Right kidney (tissue), 9 donors: ENCODE measurements at places on chromosomes 5 and 9.

DNA sequence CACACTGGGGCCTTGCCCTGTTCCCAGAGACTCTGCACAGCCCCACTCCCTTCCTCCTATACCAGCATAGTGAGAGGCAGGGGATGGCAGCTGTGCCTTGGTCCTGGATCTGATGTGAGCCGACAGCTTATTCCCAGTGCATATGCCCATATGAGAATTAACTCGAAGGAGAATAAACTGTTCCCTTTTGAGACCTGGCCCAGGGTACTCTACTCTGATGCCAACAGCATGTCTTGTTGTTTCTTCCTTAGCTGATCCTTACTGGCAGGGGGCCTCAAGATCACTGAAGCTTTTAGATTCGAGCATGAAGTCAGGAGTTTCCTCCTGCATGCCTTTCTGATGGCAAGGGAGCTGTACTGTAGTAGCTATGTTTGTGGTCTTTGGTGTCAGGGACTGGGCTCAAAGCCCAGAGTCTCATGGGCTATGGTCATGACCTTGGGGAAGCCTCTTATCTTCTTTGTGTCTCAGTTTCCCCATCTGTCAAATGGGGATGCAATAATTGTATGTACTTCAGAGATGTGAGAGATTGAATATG is 57.1 kb downstream of the DOCK2 start:
- DNase-seq, result no peak

GRCh38 chr9:104700306-104700705 is 6.0 kb downstream of the OR13D1 start:
- DNase-seq, result no peak

GRCh38 chr5:126857472-126858410 is 80.8 kb downstream of the LMNB1 start:
- DNase-seq, result no peak

DNA sequence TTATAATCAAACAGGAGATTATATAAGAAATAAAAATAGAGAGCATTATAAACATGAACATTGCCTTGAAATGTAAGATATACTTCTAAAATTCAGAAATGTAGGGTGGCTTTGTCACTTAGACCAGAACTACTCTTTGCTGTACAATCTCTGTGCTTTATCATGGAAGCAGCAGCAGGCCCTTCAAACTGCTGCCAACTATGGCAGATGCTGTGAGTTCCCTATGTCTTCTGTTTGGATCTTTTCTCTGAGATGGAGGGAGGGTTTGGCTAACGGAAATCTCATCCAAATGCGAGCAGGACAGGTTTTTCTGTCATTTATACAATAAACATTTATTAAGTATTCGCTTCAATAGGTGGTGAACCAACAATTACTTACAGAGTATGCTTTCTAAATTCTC is 34.8 kb upstream of the RICTOR start:
- DNase-seq, result no peak

- peak; percentile 61 for DNase-seq
Measured at GRCh38 chr9:96232539-96233241, 69.3 kb downstream of the HSD17B3 start.

DNA sequence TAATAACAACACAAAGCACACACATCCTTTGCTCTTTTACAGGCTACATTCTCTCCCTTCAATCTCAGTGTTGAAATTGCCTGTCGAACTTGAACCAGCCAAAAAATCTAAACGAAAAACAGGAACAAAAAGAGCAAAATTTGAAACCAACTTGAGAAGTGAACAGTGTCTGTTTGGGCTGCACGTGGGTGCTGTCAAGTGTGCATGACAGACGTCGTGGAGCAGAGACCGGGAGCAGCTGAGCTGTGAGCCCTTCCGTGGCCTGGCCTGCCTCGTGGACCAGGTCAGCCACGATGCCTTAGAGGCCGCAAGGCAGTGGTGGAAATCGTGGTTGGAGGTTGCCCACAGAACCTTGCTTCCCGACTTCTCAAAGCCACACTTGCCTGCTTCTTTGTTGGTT is 34.8 kb upstream of the DENND1A start:
- DNase-seq, result no peak

DNA sequence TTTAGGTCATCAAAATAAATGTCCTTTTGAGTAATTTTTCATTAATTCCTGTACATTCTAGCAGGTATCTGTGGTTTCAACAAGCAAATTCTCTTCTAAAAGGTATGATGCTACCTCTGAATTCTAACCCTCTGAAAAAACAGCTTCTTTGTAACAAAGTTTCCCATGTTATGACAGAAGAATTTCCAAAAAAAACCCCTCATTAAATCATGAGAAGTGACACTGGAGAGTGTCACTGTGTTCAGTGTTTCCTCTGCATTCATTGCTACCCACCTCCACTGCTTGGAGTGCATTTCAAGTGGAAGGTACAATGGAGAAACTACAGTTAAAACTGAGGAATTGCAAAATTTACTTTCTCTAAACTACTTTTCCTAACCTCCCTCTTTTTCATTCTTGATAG is 10.1 kb downstream of the CDKN2A start:
- DNase-seq, result no peak

DNA sequence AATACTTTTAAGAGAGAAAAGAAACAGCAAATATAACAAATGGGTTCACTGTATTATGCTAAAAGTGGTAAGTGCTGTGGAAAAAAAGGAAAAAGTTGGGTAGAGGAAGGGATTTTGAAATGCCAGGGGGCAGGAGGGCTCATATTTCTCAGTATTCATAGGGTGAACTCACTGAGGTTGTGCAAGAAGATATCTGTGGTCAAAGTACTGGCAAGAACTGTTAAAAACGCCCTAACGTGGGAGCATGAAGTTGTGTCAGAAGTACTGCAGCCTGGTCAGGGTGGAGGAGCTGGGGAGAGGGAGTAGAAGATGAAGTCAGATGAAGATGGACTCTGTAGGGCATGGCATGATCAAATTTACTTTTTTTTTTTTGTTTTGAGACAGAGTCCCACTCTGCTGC is 31.2 kb upstream of the SLC28A3 start:
- DNase-seq, result no peak

GRCh38 chr5:55554585-55555202 is 19.9 kb upstream of the PLPP1 start:
- no peak for DNase-seq

GRCh38 chr5:79613549-79613948 is 1.3 kb downstream of the TENT2 start:
- peak; percentile 11 for DNase-seq

DNA sequence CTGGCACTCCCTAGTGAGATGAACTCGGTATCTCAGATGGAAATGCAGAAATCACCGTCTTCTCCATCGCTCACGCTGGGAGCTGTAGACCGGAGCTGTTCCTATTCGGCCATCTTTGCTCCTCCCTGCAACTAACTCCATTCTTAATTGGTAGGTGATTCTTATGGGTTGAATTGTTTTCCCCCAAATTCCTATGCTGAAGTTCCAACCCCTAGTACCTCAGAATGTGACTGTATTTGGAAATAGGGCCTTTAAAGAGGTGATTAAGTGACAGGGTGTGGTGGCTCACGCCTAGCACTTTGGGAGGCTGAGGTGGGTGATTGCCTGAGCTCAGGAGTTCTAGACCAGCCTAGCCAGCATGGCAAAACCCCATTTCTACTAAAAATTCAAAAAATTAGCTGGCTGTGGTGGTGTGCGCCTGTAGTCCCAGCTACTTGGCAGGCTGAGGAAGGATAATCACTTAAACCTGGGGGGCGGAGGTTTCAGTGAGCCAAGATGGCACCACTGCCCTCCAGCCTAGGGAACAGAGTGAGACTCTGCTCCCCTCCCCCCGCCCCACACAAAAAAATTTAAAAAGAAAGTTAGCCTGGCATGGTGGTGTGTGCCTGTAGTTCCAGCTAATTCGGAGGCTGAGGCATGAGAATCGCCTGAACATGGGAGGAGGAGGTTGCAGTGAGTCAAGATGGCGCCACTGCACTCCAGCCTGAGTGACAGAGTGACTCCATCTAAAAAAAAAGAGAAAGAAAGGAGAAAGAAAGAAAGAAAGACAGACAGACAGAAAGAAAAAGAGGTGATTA is 25.2 kb upstream of the FOCAD start:
- peak; percentile 31 for DNase-seq

DNA sequence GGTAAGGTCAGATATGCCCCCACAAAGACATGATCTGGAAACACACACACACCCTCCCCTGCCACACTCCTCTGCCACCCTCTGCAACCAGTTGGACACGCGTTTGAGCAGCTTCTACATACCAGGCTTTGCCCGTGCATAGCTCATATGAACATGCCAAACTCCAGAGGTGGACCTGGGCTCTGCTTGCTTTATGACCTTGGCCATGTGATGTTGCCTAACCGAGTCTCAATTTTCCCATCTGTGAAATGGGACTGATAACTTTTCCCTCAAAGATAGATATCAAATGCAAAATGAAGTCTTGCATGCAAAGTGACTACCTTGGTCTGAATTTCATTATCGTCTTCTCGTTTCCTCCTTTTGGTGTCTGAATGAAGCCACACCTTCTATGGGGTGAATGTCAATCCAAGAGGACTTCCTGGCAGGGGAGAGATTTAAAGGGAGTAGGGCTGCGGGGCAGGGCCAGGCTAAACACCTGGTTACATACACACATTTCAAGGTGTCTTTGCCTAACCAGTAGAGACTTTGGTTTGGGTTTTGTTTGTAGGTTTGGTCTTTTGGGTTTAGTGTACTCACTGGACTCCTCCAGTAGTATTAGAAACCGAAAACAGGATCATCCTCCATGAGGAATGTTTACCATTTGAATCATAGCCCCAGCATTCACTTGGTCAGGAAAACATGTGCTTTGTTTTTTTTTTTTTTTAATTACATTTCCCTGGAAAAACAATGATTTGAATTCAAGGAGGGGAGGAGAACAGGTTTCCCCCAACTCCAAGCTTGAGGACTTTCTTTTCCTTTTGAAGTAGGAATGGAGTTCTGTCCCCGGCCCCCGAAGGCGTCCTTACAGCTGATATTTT is 63.2 kb downstream of the COL27A1 start:
- DNase-seq, result no peak

DNA sequence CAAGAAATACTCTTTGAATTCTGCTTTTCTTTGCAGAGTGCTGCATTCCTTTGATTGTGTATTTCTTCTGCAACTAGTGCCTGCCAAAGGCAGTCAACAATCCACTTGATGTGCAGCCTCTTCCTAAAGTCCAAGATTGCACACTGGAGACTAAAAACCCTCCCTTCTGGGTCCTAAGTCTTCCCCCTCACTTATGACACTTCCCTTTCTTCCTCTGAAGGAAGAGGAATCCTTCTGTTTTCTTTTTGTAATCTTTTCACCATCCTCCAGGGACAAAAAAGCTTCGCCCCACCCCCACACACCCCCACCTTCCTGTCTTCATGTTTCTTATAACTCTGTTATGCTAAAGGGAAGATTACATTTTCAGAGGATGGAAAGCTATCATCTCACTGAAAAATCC is 39.9 kb downstream of the WDR36 start:
- DNase-seq, result no peak

- DNase-seq, result no peak
Measured at GRCh38 chr9:129354498-129354897, 176.4 kb upstream of the IER5L start.
